ENCODE measurements at places on chromosomes 1 and 21.

DNA sequence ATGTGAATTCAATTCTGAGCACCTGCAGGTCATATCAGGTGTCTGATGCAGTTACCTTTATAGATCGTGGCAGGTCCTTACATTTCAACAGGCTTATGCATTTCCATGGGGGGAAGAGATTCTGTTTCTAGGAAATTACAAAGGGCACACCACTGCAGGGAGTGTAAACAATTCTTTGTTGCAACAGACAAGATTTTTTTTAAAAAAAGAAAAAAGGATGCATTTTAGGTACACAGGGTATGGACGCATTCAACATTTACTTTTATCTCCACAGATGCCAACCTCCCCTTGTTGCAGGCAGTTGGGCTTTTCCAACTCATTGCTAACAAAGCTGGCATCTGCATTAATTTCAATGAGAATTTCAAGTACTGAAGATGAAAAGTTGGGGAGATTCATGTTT, 13.5 kb upstream of the TEKT2 start:
- DNase-seq = no peak

DNA sequence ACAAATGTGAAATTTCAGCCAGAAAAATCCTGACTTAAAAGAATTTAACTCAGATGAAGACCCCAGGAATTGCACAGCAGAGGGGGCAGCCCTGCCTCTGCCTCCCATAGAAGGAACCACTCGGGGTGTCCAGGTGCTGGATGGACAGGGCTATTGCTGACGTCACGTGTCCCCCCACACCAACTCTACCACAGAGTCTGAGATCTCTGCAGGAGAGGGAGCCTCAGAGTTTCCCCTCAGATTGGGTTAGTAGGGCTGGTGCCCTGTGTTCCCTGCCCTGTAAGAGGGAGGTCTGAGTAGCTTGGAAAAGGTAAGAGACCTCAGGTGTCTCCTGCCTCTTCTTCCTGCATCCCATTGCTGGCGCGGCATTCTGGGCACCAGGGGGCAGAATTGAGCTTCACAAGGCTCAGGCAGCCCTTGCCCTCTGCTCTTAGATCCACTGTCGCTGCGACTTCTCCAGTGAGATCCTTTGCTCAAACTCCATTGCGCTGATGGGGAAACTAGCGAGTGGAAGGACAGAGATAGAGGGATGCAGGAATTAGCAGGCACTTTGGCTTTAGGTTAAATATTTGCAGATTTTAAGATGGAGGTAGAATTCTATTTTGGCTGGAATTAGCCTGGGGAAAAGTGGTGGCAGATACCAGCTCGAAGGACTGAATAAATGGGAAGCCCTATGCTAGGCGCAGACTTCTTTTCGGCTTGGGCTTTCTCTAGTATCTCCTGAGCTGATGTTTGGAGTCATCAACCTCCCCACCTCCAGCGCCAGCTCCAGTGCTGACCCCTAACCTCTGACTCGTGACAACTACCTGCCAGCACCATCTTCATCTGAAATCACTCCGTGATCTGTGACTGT, 42.8 kb upstream of the DMBX1 start:
- peak; percentile 55 for DNase-seq

GRCh38 chr21:31974454-31974985, 101.7 kb downstream of the HUNK start:
- no peak for DNase-seq

DNA sequence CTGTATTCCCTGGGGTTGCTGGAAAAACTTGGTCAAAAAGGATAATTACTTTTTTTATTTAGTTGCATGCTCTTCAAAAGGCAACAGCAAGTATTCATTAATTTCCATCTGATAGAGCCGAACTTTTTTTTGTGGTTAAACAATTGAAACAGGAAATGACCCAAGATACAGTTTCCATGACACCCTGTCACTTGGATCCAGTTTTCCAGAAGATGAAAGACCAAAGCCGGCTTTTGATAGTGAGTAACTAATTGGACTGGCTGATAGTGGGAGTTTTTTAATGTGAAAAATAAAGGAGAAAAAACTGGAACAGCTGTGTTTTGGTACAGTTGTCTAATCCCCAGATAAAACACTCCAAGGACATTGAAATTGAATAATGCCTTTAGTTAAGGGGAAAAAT, 33.0 kb downstream of the CACHD1 start:
- DNase-seq = no peak

- DNase-seq = no peak
Observed at GRCh38 chr1:202540448-202540847, 169.8 kb downstream of the SYT2 start.

- DNase-seq = no peak
Observed at GRCh38 chr1:23477359-23478144, 6.4 kb downstream of the ASAP3 start.

DNA sequence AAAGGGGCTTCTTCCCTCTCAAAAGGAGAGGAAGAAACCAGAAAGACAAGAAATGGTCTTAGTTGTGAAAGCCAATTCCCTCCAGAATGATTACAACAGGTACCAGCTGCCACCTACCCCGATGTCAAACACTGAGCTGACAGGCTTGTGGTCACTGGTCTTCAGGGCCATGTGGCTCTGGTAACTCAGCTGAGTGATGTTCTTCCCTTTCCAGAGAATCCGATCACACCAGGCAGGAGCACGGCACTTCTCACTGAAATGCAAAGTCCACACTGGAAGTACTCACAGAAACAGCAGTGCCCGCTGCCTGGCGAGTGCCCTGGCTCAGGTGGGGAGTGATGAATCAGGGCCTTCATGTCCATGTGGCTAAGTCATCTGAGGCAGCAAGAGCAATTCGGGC, 18.7 kb upstream of the MTF1 start:
- no peak for DNase-seq

DNA sequence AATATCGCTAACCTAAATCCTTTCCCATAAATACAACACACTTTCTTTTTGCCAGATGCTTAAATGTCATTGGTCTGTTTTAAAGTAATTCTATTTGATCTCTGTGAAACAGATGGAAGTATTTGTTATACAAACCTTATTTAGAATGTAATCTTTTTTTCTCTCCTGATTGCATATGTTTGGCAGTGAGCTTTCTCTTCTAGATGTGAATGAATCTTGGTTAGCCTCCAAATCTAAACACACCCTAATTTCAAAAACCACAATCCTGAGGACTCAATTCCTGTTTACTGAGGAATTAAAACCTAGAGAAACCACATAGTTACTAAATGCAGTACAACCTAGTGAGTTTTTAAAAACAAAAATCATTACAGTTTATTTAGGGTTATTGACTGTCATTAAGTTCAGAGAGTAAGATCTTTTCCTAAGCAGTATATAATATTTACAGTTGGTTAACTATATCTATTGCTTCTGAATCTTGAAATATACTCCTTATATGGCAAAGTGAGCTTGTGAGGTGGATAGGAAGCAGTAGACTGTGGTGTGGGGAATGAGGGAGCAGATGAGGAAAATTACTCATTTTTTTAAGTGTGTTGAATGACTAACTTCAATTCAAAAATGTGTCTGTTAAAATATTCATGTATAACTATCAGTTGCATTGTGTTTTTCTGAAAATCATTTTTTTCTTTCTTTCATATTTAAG, 218.7 kb downstream of the FMN2 start:
- DNase-seq = no peak

- no peak for DNase-seq
Observed at GRCh38 chr1:8435569-8436071, 117.7 kb downstream of the SLC45A1 start.

GRCh38 chr1:177429234-177429633, 258.5 kb downstream of the BRINP2 start:
- no peak for DNase-seq

- DNase-seq = no peak
Observed at GRCh38 chr1:29676496-29676895, 440.2 kb downstream of the PTPRU start.

DNA sequence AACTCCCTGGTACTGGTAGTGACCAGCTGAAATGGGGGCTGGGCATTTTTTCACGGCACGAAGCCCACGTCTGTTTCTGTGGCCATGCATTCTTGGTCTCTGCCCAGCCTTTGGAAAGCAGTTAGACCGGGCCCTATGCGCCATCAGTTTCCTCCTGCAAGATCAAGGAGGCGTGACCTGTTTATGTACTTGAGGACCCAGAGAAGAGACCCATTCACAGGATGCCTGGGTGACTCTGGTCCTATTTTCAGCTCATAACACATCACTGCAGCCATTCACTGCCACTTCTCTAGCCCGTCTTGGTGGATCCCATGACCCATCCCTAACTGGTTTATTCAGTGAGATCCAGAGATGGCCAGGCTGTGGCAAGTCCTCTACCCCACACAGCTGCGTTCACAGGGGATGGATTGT, 70.4 kb downstream of the SPSB1 start:
- no peak for DNase-seq

DNA sequence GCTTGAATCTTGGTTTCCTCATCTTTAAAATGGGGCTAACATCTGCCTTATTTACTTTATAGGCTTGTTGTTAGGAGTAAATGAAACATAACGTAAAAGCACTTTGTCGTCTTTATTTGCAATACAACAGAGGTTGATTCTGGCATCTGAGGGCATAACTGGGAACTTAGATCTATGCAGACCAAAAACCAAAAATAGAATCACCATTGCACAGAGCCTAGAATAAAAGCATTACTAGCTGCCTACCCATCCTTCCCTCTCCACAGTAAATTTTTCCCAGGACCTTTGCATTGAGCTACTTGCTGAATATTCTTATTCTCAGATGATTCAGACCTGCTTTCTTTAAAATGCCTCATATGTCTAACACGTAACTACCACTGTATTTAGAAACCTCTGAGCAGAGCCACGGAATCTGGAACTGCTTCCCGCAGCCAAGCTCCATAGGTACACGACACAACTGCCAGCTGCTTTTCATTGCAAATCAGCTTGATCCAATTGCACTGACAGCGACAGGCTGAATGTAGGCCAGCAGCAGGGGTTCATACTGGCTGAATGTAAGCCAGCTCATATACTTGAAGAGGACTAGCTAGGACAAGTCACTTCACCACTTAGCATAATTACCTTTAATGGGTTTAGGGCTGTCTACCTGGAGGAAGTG, 33.2 kb upstream of the SERBP1 start:
- no peak for DNase-seq

DNA sequence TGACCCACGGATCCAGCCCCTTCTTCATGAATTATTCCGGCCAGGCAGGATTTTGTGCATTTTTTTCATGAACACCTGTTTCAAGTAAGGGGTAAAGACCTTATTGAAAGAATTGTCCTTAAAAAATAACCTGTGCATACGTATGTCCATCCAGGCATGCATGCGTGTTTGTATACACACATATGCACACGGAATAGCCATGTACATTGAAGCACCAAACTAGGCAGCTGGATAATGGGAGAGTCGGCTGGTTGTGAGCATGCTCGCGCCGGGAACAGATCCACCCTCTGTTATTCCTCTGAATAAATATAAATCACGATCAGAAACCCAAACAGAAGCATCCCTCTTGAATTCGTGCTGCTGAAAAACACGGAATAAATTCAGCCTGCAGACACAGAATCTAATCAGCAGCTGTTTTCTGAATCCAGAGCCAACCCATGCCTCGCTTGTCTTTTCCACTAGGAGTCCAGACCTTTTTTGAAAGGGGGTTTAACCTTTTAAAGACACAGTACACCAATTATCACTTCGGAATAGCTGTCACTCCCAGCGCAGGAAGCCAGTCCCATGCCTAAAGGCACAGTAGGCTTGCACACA, at the start of gene HIVEP3:
HIVEP3 (minus strand) TSS at position 473 of the 594 bp plus-strand sequence.
- DNase-seq = peak; percentile 58

DNA sequence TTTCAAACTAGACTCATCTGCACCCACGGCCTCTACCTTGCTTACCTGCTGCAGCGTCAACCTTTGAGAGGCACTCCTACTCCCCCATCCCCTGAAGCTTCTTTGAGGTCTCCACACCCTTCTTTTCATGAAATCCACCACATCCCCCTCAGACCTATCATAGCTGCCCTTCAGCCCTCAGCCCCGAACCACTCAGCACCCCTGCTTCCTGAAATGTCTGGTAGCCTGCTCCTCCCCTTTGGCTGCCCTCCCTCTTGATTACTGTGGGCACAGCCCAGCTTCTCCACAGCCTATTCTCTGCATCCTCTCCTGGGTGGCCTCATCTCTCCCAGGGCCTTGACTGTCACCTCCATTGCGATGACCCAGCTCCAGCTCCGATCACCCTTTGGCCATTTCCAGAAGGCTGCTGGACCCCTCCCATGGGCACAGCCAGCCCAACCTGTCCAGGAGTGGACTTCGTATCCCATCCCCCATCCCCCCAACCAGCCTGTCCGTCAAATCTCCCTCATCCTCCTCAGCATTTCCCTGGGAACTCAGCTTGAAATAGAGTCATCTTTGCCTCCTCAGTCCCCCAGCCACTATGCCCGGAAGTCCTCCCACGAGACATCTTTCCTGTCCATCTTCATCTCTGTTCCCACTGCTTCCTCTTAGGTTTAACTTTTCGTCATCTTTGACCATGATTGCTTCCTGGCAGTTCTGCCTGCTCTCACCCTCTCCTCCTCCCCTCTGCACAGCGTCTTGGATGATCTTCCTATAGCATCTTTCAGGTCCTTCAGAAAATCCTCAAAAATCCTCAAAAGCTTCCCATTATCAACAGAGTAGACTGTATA, 6.1 kb upstream of the ADORA1 start:
- no peak for DNase-seq

DNA sequence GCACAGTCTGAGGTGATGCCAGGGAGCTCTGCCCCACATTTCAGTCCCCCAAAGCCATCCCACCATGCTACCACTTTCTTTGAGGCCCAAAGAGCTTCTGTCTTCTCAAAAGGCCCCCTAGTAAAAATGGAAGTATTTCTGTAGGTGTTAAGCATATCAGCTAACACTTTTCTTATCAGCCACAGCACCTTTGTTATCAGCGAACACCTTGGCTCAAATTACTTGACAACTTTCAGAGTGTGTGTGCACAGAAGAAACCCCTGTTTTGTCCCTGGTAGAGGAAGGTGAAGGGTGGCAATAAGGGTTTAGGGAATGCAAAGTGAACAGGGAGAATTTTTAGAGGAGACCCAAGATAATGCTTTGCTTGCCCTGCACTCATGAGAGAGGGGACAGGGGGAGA, 54.8 kb upstream of the GJA8 start:
- DNase-seq = no peak

GRCh38 chr21:29499229-29499628, 200.5 kb downstream of the BACH1 start:
- DNase-seq = no peak

- peak; percentile 97 for DNase-seq
Observed at GRCh38 chr21:29130270-29130969, at the start of gene MAP3K7CL. Gene MAP3K7CL (plus strand): TSS chr21:29130644. CDS start chr21:29133345, 2,701 bp downstream.

GRCh38 chr1:237287876-237288521, 246.0 kb downstream of the RYR2 start:
- DNase-seq = no peak

DNA sequence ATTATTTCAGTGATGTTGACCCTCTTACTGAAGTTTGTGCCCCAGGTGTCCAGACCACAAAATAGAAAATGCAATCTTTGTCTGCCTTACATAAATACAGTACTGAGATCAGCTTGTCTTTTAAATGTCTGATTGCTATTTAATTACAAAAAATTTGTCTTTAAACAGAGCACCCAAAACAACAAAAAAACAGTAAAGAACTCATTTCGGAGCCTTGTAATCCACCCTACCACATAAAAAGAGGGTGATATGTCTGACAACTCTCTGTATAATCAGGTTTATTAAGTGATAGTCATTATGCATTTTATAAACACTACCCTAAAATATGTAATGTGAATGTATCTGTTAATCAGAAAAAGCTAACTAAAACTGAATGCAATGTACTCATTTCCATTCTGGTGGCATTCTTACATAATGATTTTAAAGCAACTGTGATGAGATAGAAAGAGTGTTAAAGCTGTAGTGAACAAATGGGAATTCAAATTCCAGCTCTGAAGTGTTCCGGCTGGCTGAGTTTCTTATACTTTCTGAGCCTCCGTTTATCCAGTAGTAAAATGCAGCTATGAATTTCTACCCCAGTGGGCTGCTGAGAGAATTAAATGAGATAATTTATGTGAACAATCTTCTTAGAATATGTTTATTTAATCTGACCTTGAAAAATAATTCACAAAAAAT, 486.6 kb downstream of the USP25 start:
- no peak for DNase-seq
